SJCRH30 (cell line): ENCODE measurements at places on chromosomes 6 and 20. TPM values are rescaled to one million over a fixed set of nuclear protein-coding genes. Genes with fewer than 3 reads are reported as not detected.

The CAP2 gene
- total RNA-seq, result 15.1 and 16.6 TPM in 2 replicates

The NKAIN4 gene
- 15.5 and 16.4 TPM in 2 replicates for total RNA-seq

DNA sequence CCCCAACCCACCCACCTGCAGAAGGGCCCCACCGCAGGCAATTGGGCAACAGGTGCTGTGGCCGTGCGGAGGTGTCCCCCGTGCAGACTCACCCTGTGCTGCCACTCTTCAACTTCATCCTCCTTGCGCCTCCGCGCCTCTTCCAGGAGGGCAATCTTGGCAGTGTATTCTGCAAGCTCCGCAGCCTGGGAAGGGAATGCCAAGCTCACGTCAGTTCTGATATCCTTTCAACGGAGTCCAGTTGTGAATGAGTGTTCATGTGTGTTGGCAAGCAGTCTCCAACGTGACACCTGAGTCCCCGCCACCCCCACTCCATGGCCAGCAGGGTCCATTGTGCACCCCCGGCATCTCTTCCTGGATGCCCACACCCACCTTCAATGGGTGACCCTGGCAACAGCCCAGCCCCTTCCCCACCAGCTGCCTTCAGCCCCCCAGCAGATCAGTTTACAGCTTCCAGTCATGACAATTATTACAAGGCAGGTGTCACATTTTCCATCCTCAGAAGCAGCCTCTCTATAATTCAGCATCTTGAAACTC lies 49.9 kb downstream of the EZR start:
- H3K36me3 ChIP-seq, result peaks cover 29% of the 10 kb centered on the region
- H3K27me3 ChIP-seq, result no peaks in the 10 kb centered on the region
- no peak overlapping the region for H3K4me3 ChIP-seq
- no peaks in the 10 kb centered on the region for H3K4me1 ChIP-seq

DNA sequence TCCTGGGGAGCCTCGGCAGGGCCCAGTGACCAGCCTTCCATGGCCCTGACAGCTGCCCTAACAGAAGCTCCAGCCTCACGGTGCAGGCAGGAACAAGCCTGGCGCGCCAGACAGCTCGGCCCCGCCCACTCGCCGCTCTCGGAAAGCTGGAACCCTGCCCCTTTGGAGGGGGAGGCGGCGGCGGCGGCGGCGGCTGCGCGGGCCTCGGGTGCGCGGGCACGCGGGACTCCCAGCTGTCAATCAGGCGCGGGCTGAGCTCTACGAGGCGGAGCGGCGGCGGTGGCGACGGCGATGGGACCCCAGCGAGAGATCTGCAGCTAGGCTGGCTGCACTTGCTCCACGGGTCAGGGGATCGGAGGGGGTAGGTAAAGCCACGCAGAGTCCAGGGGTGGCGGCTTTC lies at the start of gene NRSN1:
Gene NRSN1 (plus strand): TSS at position 236 of the 400 bp plus-strand sequence. CDS start 8,113 bp downstream, outside the sequence.
- no peak within 1 kb of the TSS for H3K27ac ChIP-seq
- DNase-seq, result no peak
- no peaks in the 10 kb centered on the region for H3K36me3 ChIP-seq
- H3K4me1 ChIP-seq, result no peaks in the 10 kb centered on the region
- no peak within 1 kb of the TSS for H3K4me3 ChIP-seq

DNA sequence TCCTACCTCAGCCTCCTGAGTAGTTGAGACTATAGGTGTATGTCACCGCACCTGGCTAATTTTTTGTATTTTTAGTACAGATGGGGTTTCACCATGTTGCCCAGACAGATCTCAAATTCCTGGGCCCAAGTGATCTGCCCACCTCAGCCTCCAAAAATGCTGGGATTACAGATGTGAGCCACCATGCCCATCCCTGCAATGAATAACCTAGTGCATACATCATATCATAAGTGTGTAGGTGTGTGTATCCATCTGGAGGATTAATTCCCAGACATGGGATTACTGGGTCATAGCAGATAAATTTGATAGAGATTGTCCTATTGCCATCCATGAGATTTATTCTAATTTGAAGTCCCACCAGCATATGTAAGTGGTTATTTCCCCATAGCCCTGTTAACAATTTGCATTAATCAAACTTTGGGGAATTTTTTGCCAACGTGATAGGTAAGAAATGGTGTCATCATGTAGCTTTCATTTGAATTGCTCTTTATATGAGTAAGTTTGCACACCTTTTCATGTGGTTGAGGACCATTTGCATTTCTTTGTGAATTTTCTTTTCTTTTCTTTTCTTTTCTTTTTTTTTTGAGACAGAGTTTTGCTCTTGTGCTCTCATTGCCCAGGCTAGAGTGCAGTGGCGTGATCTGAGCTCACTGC lies 29.9 kb upstream of the BACH2 start:
- no peaks in the 10 kb centered on the region for H3K4me1 ChIP-seq
- no peaks in the 10 kb centered on the region for H3K36me3 ChIP-seq
- no peak overlapping the region for H3K4me3 ChIP-seq
- DNase-seq, result no peak

GRCh38 chr6:107817784-107818183 lies 6.3 kb downstream of the SCML4 start:
- DNase-seq, result no peak
- H3K4me1 ChIP-seq, result peaks cover 11% of the 10 kb centered on the region; the same call in 1 of the 2 replicates
- H3K36me3 ChIP-seq, result no peaks in the 10 kb centered on the region
- H3K27me3 ChIP-seq, result no peaks in the 10 kb centered on the region
- no peak overlapping the region for H3K4me3 ChIP-seq
